Left kidney (tissue), 8 donors: ENCODE measurements at places on chromosomes 3 and 15. TPM values are rescaled to one million over a fixed set of nuclear protein-coding genes. Genes with fewer than 3 reads are reported as not detected.

MYO9A gene
- 37.5 TPM for polyA plus RNA-seq

- no peak for DNase-seq
These were observed 22.8 kb upstream of the LRRC34 start for GRCh38 chr3:169835533-169835932.

FMN1 gene
- polyA plus RNA-seq: 23.1 TPM

DNA sequence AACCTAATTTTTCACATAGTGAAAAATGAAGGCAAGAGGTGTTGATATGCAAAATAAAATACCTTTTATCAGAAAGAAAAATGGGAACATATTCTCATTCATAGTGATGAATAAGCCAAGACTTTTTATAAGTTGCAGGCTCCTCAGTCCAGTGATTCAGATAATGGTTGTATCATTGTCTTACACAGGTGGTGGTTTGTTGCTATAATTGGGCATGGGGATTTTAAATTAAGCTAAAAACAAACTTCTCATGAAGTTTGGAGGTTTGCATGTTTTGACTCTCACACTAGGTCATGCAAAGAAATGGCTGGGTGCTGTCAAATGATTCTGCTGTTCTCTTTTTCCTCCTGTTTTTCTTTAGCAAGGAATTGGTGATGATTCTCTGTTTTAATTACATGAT, 60.8 kb upstream of the SKIL start:
- DNase-seq: no peak

DNA sequence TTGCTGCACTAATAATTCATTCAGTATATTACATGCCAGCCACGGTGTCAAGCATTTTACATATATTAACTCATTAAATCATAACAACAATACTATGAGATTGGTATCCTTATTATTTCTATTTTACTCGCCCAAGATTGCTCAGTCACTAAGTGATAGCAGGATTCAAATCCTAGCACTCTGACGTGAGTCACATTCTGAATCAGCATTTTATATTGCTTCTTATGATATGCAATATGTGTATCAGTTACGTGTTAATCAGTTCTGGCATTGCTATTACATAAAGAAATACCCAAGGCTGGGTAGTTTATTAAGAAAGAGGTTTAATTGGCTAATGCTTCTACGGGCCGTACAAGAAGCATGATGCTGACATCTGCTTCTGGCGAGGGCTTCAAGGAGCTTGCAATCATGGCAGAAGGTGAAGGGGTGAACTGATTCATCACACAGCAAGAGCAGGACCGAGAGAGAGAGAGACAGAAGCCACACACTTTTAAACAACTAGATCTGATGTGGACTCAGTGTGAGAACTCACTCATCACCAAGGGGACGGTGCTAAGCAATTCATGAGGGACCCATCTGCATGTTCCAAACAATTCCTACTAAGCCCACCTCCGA, 166.5 kb upstream of the TMCO5A start:
- no peak for DNase-seq

DNA sequence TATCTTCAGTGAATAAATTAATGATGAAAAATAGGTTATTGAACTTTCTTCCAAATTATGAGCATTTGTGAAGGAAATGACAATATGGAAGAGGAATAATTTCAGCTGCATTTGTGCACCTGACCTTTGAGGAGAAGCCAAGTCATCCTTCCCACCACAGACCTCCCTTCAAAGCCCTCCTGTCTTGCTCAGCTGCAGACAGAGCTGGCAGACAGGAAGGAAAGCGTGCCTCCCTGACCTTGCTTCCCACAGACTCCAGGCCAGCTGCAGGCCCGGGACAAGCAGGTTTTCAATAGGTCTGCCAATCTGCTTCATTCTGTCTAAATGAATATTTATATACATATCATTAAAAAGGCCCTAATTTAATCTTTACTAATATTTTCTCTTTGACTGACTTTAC, 152.9 kb upstream of the RBMS3 start:
- no peak for DNase-seq

GOLGA8T gene
- polyA plus RNA-seq: 0.35 TPM

FANCD2OS gene
- polyA plus RNA-seq: 0.81 TPM

PRTG gene
- 15.8 TPM for polyA plus RNA-seq

- DNase-seq: no peak
These were observed 26.2 kb downstream of the LRRFIP2 start for GRCh38 chr3:37148208-37148607.

- DNase-seq: no peak
These were observed 44.5 kb downstream of the OXNAD1 start for GRCh38 chr3:16309558-16309957.

DNA sequence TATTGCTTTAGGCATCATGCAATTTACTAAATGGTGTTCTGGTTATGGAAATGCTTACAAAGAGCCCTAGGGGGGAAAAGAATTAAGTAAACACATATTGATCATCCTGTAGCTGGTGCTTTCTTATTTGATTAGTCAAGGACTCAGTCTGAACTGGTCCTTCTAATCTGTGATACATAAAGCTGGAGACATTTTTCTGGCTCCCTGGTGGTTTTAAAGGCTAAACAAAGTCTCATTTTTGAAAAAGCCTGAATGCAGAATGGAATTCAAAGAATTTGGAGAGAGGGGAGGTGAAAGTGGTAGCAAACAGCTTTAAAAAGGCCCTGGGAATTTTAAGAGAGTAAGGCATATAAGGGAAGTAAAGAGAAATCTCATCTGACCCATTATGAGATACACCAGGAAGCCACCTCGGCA, 149.7 kb downstream of the RBMS3 start:
- DNase-seq: no peak

CACNA1D gene
- polyA plus RNA-seq: 21.9 TPM

- no peak for DNase-seq
These were observed 141.9 kb downstream of the TP63 start for GRCh38 chr3:189773056-189773455.

DNA sequence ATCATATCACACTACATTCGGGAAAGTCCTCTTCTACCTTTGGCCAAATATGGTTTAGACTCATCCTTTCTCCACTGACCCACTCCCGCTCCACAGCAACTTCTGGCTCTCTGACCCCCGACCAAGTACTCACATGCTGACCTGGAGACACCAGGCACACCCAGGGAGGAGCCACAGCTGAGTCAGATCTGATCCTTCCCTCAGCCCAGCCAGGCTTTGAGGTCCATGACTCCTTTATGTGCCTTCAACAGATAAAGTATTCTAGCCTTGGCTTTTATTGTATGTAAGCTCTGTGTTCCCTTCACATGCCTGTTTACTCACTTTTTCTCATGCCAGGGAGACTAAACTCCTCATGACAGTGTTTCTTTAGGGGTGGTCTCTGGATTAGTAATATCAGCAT, 166.9 kb upstream of the UMPS start:
- DNase-seq: no peak

SERINC4 gene
- polyA plus RNA-seq: not detected

SST gene
- polyA plus RNA-seq: not detected

MFN1 gene
- 92.4 TPM for polyA plus RNA-seq

XCR1 gene
- polyA plus RNA-seq: 0.15 TPM

- DNase-seq: no peak
These were observed 854 bp downstream of the CLEC3B start for GRCh38 chr3:45026957-45027356.

DNA sequence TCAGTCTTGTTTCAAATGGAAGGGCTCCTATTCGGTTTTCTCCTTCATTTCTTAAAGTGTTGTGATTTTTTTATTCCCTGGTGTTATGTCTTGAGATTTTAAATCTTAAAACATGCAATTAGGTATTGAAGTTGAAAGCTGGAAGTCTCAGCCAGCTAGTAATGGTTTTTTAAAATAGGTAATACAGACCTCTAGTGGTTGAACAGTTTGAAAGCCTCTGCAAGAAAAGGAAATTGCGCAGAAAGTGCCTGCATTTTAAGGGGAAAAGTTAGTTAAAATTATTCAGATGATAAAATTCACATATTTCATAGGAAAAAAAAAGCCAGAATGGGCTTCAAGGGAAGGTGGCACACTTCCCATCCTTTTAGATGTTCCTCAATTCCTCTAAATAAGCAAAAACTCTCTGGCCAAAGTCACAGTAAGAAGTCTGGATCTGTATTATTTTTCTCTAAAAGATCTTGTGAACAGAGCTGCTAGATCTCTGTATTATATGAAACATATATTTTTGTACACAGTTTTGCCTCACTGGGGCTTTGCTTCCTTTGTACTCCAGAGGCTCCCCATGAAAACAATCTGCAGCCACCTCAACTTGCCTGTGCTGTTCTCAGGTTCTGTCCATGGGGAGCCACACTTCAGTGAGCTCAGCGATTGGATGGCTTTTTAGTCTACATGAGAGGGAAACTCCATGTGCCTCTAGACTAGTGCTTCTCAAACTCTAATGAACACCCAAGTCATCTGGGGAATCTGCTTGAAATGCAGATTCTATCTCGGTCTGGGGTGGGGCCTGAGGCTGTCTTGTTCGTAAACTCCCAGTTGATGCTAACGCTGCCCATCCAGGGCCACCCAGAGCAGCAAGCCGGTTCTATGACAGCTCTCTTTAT, 21.5 kb downstream of the AGTR1 start:
- DNase-seq: no peak

GRCh38 chr15:45386420-45386819, 8.1 kb upstream of the GATM start:
- no peak for DNase-seq

MASP1 gene
- polyA plus RNA-seq: 8.7 TPM

GRCh38 chr15:77800305-77800704, 167.6 kb upstream of the LINGO1 start:
- no peak for DNase-seq
